ENCODE measurements at places on chromosomes 13 and 19.

DNA sequence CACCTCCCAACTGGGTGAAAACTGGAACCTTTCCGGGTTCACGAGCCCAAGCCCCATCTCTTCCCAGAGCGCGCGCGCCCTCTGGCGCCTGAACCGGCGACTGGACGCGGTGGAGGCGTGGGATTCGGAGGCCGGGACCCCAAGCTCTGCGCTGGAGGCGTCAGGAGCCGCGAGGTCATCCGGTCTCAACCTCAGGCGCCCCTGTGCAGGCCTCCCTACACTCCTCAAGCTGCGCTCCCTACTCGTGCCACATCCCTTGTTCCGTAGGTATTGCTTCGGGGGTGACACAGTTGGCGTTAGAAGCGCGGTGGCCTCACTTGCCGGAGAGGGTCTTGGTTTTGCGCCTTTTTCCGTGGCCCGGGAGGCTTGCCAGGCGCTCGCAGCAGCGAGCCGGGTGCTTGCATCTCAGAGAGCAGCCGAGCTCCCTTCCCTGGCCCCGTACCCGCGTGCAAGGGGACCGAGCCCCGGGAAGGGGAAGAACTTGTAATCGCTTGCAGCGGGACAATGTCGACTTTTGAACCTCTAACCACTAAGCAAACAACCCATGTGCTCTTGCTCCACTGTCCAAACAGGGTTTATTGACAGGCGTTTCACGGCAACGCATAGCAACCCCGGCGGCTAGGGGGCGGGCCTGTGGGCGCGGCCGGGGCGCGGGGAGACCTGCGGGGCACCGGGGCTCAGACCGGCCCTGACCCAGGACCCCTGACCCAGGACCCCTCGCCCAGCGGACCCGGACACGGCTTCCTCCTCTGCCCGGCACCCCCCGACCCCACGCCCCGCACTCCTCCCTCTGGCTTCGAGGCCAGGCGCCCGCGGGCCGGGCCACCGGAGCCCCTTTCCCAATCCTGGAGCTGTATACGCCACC lies 8.5 kb downstream of the CDX2 start:
- no peak for DNase-seq

DNA sequence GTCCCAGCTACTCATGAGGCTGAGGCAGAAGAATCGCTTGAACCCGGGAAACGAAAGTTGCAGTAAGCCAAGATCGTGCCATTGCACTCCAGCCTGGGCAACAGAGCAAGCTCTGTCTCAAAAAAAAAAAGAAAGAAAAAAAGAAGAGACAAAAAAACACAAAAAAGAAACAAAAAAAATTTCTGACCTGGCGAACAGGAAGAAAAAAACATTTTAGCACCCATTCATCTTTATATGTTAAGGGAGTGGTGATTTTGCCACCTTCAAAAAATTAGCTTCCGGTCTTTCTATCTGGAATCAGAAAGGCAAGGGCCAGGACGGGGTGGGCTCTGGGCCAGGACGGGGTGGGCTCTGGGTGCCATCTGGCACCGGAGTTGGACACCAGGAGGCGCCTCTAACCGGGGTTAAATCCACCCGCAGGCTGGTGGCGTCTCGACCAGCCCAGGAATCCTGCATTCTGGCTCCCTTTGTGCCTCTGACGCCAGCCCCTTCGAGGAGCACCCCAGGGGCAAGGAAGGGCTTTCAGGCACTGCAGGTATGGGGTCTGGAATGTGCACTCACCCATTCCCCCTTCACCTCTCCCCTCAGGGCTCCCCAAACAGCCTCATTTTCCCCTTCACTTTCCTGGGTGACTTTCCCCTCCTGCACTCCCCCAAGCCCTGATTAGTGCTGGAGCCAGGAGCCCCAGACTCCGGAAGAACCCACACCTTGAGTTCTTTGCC lies 10.4 kb upstream of the ZSWIM4 start:
- no peak for DNase-seq

- no peak for DNase-seq
Measured at GRCh38 chr13:30394751-30395191, 27.5 kb upstream of the UBE2L5 start.

GRCh38 chr19:10433131-10433536 lies 12.8 kb downstream of the PDE4A start:
- no peak for DNase-seq

DNA sequence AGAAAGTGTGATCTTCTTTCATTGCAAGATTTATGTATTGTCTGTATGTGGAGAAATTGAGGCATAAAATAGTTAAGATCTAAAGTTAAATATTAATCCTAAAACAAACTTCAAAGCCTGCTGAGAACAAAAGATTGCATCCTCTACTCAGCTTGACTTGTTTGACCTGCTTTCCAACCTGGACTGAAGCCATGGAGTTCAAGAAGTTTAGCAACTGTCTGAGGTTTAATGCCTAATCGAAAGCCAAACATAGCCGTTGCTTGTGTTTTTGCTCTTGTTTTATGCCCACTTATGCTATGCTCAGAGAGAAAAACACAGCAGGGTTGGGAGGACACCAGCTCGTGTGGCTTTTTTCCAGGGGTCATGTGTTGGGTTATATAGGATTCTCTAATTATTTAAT lies 135.6 kb downstream of the NUFIP1 start:
- DNase-seq: no peak

GRCh38 chr13:113864273-113864890 lies 506 bp upstream of the GAS6 start:
- no peak for DNase-seq

GRCh38 chr19:45767881-45768654 lies 984 bp downstream of the SIX5 start:
- no peak for DNase-seq

GRCh38 chr19:38452430-38453366 lies 19.2 kb downstream of the RYR1 start:
- no peak for DNase-seq

GRCh38 chr13:18714889-18715288 lies 466.7 kb downstream of the TUBA3C start:
- DNase-seq: no peak
